ENCODE measurements at places on chromosomes 6 and 20.

GRCh38 chr6:133055441-133055966 is 185.7 kb upstream of the EYA4 start:
- DNase-seq = no peak

- no peak for DNase-seq
These were observed 3.9 kb downstream of the EYA4 start for GRCh38 chr6:133245007-133245406.

DNA sequence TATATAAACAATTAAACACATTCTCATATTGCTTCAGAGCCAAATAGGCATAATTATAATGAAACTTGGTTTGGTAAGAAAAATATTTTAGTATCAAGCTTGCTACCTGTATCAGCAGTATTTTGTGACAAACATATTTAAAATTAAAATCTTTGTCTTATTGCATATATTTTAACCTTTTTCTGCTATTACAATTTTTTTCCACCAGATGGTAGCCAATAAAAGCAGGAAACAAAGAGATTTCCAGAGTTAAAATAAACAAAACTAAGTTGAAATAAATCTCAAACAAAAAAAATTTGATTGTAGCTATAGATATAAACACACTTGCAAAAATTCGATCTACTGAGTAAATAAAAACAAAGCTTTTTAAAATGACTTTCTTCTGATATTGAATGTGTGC is 491.3 kb upstream of the GJE1 start:
- no peak for DNase-seq

GRCh38 chr6:136483906-136484305 is 66.3 kb downstream of the MAP7 start:
- DNase-seq = no peak

DNA sequence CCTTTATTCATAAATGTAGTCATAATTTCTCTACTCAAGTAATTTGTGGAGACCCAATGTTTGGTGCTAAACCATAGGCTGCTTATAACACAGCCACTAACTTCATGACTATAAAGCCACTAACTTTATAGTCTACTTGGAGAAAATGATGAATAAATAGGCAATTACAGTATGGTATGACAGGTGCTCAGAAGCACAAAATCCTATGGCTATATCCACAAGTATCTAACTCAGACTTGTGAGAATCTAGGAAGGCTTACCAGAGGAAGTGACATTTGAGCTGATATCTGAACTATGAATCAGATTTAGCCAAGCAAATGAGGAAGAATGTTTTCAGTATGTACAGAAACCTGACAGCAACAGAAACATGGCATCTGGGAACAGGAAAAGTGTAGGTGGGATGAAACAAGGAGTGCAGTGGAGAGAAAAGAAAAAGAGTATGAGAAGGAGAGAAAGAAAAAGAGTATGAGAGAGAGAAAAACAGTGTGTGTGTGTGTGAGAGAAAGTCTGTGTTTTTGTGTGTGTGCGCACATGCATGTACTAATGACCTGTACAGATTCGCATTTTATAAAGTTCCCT is 59.9 kb downstream of the REV3L start:
- no peak for DNase-seq

DNA sequence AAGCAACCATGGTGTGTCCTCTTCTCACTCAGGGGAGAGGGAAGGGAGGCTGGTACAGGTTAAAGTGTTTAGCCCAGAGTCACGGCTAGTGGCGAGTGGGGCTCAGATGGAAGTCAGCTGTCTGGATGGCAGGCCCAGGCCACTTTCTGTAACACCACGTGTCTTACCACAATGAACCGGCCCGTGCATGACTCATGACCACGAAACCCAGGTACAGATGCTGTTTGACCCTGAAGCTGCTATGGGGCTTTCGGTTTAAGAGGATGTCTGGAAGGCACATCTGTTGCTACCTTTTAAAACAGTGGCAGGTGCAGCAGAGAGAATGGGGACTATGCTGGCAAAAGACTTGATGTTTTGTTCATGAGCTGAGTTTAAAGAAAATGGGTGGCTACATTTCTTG is 36.5 kb upstream of the MPC1 start:
- no peak for DNase-seq

DNA sequence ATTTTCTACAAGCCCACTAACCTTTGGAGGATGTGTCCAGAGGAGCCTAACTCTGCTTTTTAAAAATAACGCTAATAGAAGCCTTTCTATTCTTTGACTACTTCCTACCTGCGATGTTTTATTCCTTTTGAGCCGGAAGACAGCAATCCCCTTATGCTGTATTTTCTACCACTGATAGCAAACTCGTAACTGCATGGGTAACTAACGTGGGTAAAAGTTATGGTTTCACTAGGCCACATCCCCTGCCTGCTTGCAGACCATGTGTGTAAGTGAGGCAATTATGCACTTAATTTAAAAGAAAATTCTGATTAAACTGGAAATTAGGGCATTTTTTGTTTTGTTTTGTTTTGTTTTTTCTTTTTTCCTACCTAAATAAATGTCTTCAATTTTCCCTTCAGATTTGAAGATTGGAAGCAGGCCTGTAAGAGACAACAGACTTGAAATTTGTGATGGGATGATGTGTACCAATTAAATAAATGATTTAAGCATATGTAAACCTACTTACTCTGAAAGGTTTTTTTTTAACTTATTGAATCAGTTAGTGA is 931 bp downstream of the UFL1 start:
- DNase-seq = no peak

GRCh38 chr20:51486197-51487005 is 56.1 kb downstream of the NFATC2 start:
- DNase-seq = no peak

GRCh38 chr20:44942264-44942973 is 17.8 kb downstream of the TOMM34 start:
- no peak for DNase-seq

GRCh38 chr20:46587986-46588385 is 37.5 kb upstream of the OCSTAMP start:
- no peak for DNase-seq

DNA sequence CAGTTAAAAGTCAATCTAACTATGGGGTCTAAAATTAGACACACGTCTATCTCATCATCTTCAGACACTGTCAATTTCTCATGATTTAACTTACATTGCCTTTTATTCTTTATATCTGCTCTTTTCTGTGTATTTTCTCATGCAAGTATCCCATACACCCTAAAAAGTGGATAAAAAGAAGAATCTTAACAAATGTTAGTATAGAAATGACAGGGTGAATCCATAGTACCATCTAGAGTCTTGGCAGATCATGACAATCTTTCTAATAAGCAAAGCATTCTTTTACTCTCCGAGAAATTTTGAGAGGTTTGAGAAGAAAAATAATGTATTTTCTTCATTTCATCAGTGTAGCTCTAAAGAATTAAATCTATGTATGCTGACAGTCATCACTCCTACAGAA is 382.7 kb downstream of the C6orf118 start:
- no peak for DNase-seq

Data from tibial nerve (tissue), 4 donors.